Regular cardiac myocyte (primary cell): ENCODE measurements at places on chromosomes 11 and 22. TPM values are rescaled to one million over a fixed set of nuclear protein-coding genes. Genes with fewer than 3 reads are reported as not detected.

The RFPL1 gene
- not detected in 2 replicates for total RNA-seq

The NEFH gene
- under 0.01 and 1.7 TPM in 2 replicates for total RNA-seq

The MCHR1 gene
- 0.38 and 2.3 TPM in 2 replicates for total RNA-seq

The RFPL3 gene
- not detected in 2 replicates for total RNA-seq

The FOLR3 gene
- total RNA-seq = 0.19 and 1.1 TPM in 2 replicates

The SHISA8 gene
- not detected in 2 replicates for total RNA-seq

The SMIM38 gene
- total RNA-seq = under 0.01 and 0.85 TPM in 2 replicates

The SLC17A6 gene
- total RNA-seq = under 0.01 TPM in 1 of 2 replicates, not detected in the other

The RIMBP3C gene
- 0.38 and 0.56 TPM in 2 replicates for total RNA-seq

The ANKK1 gene
- 0.28 TPM in 1 of 2 replicates, not detected in the other for total RNA-seq

The WBP2NL gene
- total RNA-seq = 0.19 and 0.56 TPM in 2 replicates

The ARSA gene
- total RNA-seq = 6.9 and 19.4 TPM in 2 replicates

The DUSP8 gene
- total RNA-seq = 0.28 and 0.38 TPM in 2 replicates

The TMEM86A gene
- 0.38 and 0.56 TPM in 2 replicates for total RNA-seq

The HIC2 gene
- 2.8 and 3.3 TPM in 2 replicates for total RNA-seq

The TIMM10B gene
- total RNA-seq = 29.3 and 35.5 TPM in 2 replicates

The CRYBA4 gene
- total RNA-seq = not detected in 2 replicates

The MLC1 gene
- 0.38 and 2.8 TPM in 2 replicates for total RNA-seq

The PGR gene
- total RNA-seq = under 0.01 and 0.19 TPM in 2 replicates

The OR52H1 gene
- total RNA-seq = 0.19 and 0.56 TPM in 2 replicates

The FGF3 gene
- not detected in 2 replicates for total RNA-seq

The RAPSN gene
- under 0.01 and 0.19 TPM in 2 replicates for total RNA-seq

The CDON gene
- 3.5 and 7.9 TPM in 2 replicates for total RNA-seq

The IL18 gene
- total RNA-seq = under 0.01 TPM in 2 replicates

The SCUBE1 gene
- under 0.01 TPM in 1 of 2 replicates, not detected in the other for total RNA-seq

The TMEM41B gene
- total RNA-seq = 71.9 and 73.8 TPM in 2 replicates

The OR10D3 gene
- not detected in 2 replicates for total RNA-seq

The GPR83 gene
- total RNA-seq = under 0.01 TPM in 1 of 2 replicates, not detected in the other

The ARHGAP42 gene
- 13.0 and 16.1 TPM in 2 replicates for total RNA-seq

The P2RY6 gene
- 0.56 and 0.58 TPM in 2 replicates for total RNA-seq

The OR56A1 gene
- total RNA-seq = not detected in 2 replicates

The CLDN5 gene
- 2.5 and 2.8 TPM in 2 replicates for total RNA-seq

The CABP4 gene
- total RNA-seq = 0.28 and 0.38 TPM in 2 replicates

The MGAT3 gene
- 1.3 and 3.1 TPM in 2 replicates for total RNA-seq

The SLC22A25 gene
- total RNA-seq = not detected in 2 replicates
